ENCODE measurements at places on chromosomes 16 and 17.

DNA sequence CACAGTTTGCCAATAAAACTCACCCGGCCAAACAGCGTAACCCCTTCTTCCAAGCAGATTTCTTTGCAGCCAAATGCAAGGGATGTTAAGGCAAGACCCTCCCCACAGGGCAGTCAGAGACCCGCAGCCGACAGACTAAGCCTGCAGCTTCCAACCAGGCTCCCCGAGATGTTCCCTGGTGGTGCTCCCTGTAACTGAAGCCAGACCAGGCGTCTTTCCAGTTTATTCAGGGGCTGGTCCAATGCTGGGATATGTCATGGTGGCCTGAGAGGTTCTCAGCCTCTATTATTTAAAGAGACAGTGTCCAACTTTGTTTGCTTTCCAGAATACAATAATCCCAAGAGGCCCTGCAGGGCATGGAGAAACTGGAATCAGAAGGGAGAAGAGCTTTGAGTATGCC lies at the start of gene PMP22:
PMP22 (minus strand) TSS at position 196 of the 400 bp plus-strand sequence. CDS start 4,599 bp downstream, outside the sequence.
- DNase-seq = no peak

GRCh38 chr16:58658796-58659211 lies 25.8 kb downstream of the SLC38A7 start:
- no peak for DNase-seq

DNA sequence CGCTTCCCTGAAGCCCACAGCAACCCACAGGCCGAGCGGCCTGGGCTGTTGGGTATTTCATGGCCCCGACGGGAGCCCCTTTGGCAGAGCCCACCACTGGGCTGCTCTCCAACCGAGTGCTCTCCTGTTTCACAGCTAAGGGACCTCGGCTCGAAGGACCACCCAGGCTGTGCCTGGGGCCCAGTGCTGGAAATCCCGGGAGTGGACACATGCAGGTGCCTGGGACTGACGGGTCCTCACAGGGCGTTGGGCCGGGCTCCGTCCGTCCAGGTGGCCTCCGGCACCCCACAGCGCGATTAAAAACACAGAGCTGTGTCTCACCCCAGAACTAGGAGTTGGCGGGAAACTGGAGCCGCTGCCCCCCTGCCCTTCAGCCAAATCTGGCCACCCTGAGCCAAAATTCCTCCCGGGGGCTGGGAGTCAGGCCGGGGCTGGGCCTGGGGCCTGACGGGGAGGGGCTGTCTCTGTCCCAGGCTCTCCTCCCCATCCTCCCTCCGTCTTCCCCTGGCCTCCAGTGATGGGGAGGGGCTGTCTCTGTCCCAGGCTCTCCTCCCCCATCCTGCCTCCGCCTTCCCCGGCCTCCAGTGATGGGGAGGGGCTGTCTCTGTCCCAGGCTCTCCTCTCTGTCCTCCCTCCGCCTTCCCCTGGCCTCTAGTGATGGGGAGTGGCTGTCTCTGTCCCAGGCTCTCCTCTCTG lies 14.1 kb downstream of the UTS2R start:
- no peak for DNase-seq

DNA sequence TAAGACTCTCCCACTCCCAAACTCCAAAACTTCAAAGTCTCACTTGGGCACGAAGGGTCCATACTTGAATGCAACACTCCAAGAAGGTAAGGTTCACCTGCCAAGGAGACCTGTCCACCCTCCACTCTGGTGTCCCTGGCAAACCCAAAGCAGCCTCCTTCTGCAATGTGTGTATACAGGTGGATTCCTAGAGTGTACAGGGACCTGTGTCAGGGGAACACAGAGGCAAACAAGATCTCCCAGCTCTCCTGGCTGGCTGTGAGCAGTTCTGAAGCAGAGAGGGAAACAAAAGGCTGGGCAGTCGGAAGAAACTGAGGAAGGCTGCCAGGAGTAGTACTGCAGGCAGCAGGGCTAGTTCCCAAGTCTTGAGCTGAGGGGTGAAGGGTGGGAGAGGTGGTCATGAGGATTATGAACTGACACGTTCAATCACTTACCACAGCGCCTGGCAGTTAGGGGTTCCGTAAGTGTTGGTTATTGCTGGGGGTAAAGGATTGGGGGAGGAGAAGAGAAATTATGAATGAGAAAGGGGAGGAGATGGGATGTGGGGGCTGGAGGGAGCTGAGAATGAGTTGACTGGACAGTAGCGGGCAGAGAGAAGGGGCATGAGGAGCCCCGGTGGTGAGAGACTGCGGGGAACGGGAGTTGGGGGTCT lies 795 bp downstream of the KCTD13 start:
- DNase-seq = no peak

- no peak for DNase-seq
These were observed 21.5 kb downstream of the TAT start for GRCh38 chr16:71555230-71555891.

DNA sequence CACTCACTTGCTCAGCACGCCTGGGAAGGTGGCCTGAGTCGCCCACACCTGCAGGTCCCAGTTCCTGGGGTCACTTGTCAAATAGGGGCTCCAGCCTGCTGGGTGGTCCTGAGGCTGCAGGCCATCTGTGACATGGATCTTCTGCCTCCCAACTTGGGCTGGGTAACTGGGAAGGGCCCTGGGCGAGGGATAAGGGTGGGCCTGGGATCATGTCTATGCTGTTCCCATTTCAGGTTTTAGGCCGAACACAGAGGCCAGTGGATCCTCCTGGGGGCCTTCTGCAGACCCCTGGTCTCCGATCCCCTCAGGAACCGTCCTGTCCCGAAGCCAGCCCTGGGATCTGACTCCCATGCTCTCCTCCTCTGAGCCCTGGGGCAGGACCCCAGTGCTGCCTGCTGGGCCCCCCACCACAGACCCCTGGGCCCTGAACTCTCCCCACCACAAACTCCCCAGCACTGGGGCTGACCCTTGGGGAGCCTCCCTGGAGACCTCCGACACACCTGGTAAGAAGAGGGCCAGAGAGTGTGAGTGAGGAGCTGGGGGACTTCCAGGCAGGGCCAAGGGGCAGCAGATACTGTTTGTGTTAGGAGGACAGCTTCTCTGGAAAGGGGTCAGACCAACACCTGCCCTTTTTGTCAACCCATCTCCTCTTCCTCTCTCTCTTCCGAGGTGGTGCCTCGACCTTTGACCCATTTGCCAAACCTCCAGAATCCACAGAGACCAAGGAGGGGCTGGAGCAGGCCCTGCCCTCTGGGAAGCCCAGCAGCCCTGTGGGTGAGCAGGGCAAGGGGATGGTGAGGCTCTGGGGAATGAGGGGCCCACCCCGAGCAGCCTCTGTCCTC lies 6.2 kb upstream of the SPATA20 start:
- DNase-seq = no peak

- DNase-seq = no peak
These were observed 843.7 kb downstream of the CDH11 start for GRCh38 chr16:64278196-64278595.

- DNase-seq = no peak
These were observed 102.6 kb upstream of the CDC42EP4 start for GRCh38 chr17:73414171-73414955.

GRCh38 chr16:49684696-49685095 lies 171.2 kb downstream of the ZNF423 start:
- DNase-seq = no peak

DNA sequence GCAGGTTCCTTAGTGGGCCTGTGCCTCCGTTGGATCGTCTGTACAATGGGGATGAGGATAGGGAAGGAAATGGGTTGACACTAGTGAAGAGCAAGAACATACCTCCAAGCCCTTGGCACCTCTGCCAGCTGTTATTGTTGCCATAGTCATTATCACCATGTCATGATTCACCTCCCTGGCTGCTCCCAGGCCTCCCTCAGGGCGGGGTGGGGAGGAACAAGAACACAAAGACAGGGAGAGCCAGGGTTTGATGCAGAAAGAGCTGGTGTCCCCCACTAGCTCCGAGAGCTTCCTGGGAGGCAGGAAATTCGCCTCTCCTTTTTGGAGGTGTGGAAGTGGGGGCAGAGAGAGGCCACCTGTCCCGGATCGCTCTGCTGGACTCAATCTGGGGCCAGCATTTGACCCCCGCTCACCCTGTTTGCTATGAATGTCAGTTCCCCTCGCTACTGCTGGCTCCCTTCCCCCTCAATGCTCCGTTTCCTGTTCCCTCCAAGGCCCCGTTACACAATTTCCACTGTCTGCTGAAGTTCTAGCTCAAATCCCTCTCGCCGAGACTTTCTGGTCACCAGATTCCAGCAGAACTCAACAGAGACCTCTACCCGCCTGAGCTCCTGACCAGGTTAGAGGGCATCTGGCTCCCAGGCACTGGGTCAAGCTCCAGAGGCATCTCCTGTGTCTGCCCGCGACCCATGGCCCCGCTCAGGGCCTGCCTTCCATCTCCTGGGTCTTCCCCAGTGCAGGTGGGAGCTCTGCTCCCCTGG lies 9.1 kb downstream of the TIMP2 start:
- DNase-seq = no peak

- peak; percentile 90 for DNase-seq
These were observed 18.8 kb downstream of the BCL7C start for GRCh38 chr16:30874821-30875717.

DNA sequence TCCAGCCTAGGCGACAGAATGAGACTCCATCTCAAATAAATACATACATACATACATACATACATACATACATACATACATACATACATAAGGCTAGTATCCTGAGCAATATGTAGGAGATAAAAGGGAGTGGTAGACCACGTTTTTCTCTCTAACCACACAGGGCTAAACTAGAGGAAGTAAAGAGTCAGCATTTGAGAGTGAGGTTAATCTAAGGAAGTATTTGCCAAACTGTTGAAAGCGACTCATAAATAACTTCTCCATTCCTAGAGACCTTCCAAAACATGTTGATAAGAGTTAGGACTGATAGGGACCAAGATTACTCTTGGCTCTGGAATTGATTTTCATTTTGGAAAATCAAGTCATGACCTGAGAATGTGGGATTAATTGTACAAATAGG lies 68.9 kb downstream of the NEUROD2 start:
- no peak for DNase-seq
